ENCODE measurements at places on chromosomes 5 and 9.
A peak's percentile ranks its signal among the peaks of the same experiment; 100 is the strongest.

- no peaks in the 10 kb centered on the region for H3K27me3 ChIP-seq
- H3K36me3 ChIP-seq: peaks cover 43% of the 10 kb centered on the region
- H3K4me3 ChIP-seq: no peak overlapping the region
Measured at GRCh38 chr9:124381170-124381945, 33.9 kb downstream of the PSMB7 start.

- H3K4me3 ChIP-seq: no peak overlapping the region
- no peak overlapping the region for H3K27ac ChIP-seq
- peaks cover 3% of the 10 kb centered on the region for H3K36me3 ChIP-seq
- no peak for DNase-seq
- H3K4me1 ChIP-seq: no peaks in the 10 kb centered on the region
Measured at GRCh38 chr5:6907320-6907918, 194.2 kb downstream of the TENT4A start.

DNA sequence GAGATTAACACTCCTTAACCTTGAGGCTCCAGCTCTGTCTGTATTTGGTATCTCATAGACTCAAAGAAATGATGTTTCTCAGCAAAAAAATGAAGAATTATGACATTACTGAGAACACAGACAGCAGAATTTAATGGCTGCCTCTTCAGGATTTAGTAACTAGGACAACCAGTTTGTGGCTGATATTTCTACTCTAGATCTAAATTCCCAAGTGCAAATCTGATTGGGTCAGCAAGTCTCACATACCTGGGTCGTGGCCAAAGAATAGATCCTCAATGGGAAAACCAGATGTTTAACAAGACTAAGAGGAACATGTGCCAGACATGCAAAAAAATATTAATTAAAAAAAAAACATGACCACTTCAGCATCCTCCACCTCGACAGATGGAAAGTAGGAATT, 608.9 kb downstream of the DTWD2 start:
- no peaks in the 10 kb centered on the region for H3K36me3 ChIP-seq
- no peak overlapping the region for H3K4me3 ChIP-seq
- no peak for DNase-seq
- no peaks in the 10 kb centered on the region for H3K27me3 ChIP-seq
- no peaks in the 10 kb centered on the region for H3K4me1 ChIP-seq

DNA sequence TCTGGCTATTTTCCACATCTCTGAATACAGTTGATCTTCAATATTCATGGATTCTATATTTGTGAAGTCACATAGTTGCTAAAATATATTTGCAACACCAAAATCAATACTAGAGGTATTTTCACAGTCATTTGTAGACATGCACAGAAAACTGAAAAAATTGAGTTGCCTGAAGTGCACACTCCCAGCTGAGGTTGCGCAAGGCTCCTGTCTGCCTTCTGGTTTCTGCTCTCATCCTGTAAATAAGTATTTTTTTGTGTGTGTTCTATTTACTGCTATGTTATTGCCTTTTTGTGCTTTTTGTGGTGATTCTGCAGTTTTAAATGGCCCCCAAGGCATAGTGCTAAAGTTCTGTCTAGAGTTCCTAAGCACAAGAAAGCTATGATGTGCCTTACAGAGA, 371.1 kb upstream of the GRAMD2B start:
- H3K4me1 ChIP-seq: no peaks in the 10 kb centered on the region
- H3K36me3 ChIP-seq: no peaks in the 10 kb centered on the region
- no peak for DNase-seq

GRCh38 chr9:126144603-126145456, 181.8 kb upstream of the MVB12B start:
- H3K4me3 ChIP-seq: no peak overlapping the region
- peaks cover 4% of the 10 kb centered on the region for H3K4me1 ChIP-seq
- no peaks in the 10 kb centered on the region for H3K36me3 ChIP-seq
- DNase-seq: no peak
- no peak overlapping the region for H3K27ac ChIP-seq

DNA sequence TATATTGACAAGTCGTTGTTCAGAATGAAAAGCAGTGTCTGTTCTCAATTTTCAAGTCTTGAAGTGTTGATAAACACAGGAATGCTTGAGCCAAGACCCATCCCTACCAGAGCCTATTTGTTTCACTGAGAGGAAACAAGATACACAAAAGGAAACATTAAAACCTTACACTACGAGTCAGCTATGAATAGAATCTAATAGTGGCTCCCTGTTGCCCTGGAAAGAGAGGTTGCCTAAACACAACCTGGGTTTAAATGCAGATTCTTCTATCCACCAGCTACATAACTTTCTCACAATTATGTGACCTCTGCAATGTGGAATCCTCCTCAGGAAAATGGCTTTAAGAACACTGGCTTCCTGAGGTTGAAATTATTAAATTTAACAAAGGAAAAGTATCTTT, 29.1 kb upstream of the BNC2 start:
- no peak overlapping the region for H3K4me3 ChIP-seq
- no peaks in the 10 kb centered on the region for H3K36me3 ChIP-seq
- H3K4me1 ChIP-seq: no peaks in the 10 kb centered on the region
- DNase-seq: no peak
- no peaks in the 10 kb centered on the region for H3K27me3 ChIP-seq

- H3K27ac ChIP-seq: no peak overlapping the region
- H3K36me3 ChIP-seq: peaks cover 28% of the 10 kb centered on the region
- H3K4me3 ChIP-seq: no peak overlapping the region
- H3K4me1 ChIP-seq: peaks cover 14% of the 10 kb centered on the region
- no peak for DNase-seq
Measured at GRCh38 chr9:129451089-129451656, 169.7 kb downstream of the C9orf50 start.

- no peak overlapping the region for H3K4me3 ChIP-seq
- H3K27ac ChIP-seq: no peak overlapping the region
- H3K36me3 ChIP-seq: no peaks in the 10 kb centered on the region
Measured at GRCh38 chr5:42429694-42430093, 6.5 kb downstream of the GHR start.

- no peak overlapping the region for H3K27ac ChIP-seq
- peak overlapping the region; percentile 76 for H3K4me3 ChIP-seq
- H3K4me1 ChIP-seq: peaks cover 5% of the 10 kb centered on the region
- no peak for DNase-seq
- H3K36me3 ChIP-seq: no peaks in the 10 kb centered on the region
Measured at GRCh38 chr5:76819851-76820525, 1.2 kb downstream of the F2RL1 start.

GRCh38 chr9:35863583-35863982, 6.6 kb downstream of the OR13J1 start:
- no peak overlapping the region for H3K27ac ChIP-seq
- H3K4me1 ChIP-seq: peaks cover 10% of the 10 kb centered on the region
- peaks cover 55% of the 10 kb centered on the region for H3K27me3 ChIP-seq

GRCh38 chr5:143302341-143303045, 101.0 kb downstream of the NR3C1 start:
- no peak overlapping the region for H3K27ac ChIP-seq
- no peaks in the 10 kb centered on the region for H3K27me3 ChIP-seq
- H3K36me3 ChIP-seq: peaks cover 41% of the 10 kb centered on the region
- no peak overlapping the region for H3K4me3 ChIP-seq

GRCh38 chr5:159975462-159976019, 33.4 kb upstream of the TTC1 start:
- no peak overlapping the region for H3K4me3 ChIP-seq
- peaks cover 7% of the 10 kb centered on the region for H3K4me1 ChIP-seq
- no peak for DNase-seq

DNA sequence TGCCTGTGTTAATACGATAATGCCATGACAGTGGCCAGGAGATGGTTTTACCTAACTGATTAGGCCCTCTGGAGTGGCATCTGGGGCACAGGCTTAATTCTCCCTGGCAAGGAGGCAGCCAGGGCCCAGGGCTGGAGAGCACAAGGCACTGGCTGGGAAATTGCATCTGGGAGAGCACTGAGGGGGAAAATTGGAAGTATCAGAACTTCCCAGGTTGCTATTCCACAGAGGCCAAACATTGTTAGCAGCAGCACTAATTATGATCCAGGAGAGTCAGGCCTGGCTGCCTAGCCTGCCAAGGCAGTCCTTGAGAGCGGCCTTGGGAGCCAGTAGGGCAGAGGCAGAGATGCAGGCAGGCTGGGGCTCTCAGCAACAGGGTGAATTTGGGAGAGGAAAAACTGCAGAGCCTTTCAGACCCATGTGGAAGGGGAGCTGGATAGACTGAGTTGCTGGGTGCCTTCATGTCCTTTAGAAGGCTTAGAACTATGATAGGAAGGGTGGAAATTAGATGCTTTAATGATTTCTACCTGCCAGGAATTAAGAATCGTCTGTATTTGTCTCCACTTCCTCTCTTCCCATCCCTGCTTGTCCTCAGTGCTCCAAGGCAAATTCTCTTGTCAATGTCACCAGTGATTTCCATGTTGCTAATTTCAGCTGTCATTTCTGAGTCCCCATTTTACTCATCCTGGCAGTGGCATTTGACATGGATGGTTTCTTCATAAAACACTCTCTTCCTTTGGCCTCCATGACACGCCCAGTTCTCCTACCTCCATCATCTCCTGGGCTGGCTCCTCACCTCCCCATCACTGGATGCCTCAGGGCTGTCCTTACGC, 56.1 kb upstream of the HSPA9 start:
- DNase-seq: no peak
- no peak overlapping the region for H3K4me3 ChIP-seq
- peaks cover 6% of the 10 kb centered on the region for H3K4me1 ChIP-seq

- no peaks in the 10 kb centered on the region for H3K4me1 ChIP-seq
- no peaks in the 10 kb centered on the region for H3K27me3 ChIP-seq
- H3K4me3 ChIP-seq: no peak overlapping the region
- no peak for DNase-seq
- no peaks in the 10 kb centered on the region for H3K36me3 ChIP-seq
- no peak overlapping the region for H3K27ac ChIP-seq
Measured at GRCh38 chr9:118522093-118523028, 818.2 kb downstream of the TLR4 start.

DNA sequence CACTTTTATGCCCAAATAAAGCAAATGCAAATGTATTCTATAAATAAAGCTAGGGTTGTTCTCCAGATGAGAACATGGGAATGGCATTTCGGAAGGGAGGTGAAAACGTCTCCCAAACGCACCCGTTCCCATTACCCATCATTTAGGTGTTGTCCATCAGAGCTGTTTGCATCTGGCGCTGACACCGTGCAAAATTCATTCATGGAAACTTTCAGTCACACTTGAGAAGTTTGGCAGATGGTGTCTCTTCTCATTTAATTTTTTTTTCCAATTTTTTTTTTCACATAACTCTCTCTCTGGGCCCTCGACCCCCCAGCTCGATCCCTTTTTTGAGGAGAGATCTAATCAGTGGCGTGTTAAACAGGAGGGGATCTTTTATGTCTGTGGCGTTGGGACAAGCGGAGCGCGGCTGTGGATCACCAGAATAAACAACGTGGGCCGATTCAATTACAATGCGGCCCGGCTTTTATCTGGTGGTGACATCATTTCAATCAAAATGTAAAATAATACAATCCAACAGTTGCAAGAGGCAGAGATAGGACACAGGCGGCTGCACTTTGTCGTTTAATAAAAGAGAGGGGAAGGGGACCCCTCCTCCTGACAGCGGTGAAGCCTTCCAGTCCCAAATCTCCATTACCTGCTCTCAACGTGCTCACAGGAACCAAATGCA, 246.1 kb upstream of the IRX4 start:
- no peak for DNase-seq
- no peaks in the 10 kb centered on the region for H3K4me1 ChIP-seq
- H3K36me3 ChIP-seq: peaks cover 3% of the 10 kb centered on the region
- H3K4me3 ChIP-seq: no peak overlapping the region
- no peak overlapping the region for H3K27ac ChIP-seq

DNA sequence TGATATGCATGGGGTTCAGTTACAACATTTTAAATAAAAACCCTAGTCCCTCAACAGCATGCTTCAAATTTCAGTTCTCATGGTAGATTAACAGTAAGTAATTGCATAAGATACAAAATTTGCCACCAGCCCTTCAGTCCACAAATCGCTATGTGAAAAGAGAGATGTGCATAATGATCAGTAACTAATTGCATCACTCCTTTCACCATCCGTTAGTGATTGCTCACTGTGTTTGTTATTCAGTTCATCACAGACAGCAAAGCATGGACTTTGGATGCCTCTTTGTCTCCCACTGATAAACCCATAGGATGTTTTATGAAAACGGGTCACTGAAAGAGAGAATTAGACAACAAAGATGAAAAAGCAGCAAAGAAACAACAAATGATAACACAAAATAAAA, 103.2 kb downstream of the MCTP1 start:
- no peaks in the 10 kb centered on the region for H3K36me3 ChIP-seq
- no peak overlapping the region for H3K4me3 ChIP-seq
- H3K4me1 ChIP-seq: no peaks in the 10 kb centered on the region
- DNase-seq: no peak
- no peak overlapping the region for H3K27ac ChIP-seq

- peaks cover 5% of the 10 kb centered on the region for H3K4me1 ChIP-seq
- DNase-seq: no peak
- no peak overlapping the region for H3K27ac ChIP-seq
- peaks cover 18% of the 10 kb centered on the region for H3K27me3 ChIP-seq
Measured at GRCh38 chr9:132873403-132873802, 4.7 kb downstream of the AK8 start.

GRCh38 chr9:77605449-77606220, 42.5 kb downstream of the GNA14 start:
- H3K27me3 ChIP-seq: peaks cover 23% of the 10 kb centered on the region
- no peak overlapping the region for H3K4me3 ChIP-seq
- no peak overlapping the region for H3K27ac ChIP-seq
- no peak for DNase-seq
- H3K4me1 ChIP-seq: no peaks in the 10 kb centered on the region

DNA sequence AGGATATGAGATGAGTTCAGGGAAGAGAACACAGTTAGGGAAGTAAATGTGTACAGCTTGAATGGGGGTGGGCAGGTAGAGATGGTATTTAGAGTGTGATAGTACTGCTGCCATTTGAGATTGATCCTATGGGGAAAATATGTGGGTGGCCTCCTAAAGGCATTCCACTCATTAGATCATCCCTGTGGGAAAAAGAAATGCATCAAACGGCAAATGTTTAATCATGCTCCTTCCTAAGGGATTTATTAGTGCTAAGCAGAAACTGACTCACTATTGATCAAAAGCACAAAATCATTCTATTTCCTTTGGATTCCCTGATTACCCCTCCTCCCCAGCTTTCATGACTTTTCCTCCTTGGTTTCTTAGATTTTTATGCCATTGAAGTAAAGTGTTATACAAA, 36.4 kb upstream of the SMC5 start:
- H3K27ac ChIP-seq: no peak overlapping the region
- DNase-seq: no peak

GRCh38 chr5:26663500-26663899, 374.9 kb downstream of the CDH9 start:
- H3K27me3 ChIP-seq: no peaks in the 10 kb centered on the region
- DNase-seq: no peak
- no peak overlapping the region for H3K27ac ChIP-seq
- H3K36me3 ChIP-seq: no peaks in the 10 kb centered on the region

- no peak for DNase-seq
- no peaks in the 10 kb centered on the region for H3K36me3 ChIP-seq
- H3K4me1 ChIP-seq: no peaks in the 10 kb centered on the region
- no peak overlapping the region for H3K4me3 ChIP-seq
Measured at GRCh38 chr5:122182491-122182921, 53.2 kb downstream of the ZNF474 start.

GRCh38 chr5:1033606-1034420, 25.2 kb downstream of the NKD2 start:
- H3K27me3 ChIP-seq: peaks cover 12% of the 10 kb centered on the region
- no peak overlapping the region for H3K27ac ChIP-seq
- H3K4me3 ChIP-seq: no peak overlapping the region
- DNase-seq: no peak

- no peaks in the 10 kb centered on the region for H3K27me3 ChIP-seq
- H3K27ac ChIP-seq: no peak overlapping the region
- no peaks in the 10 kb centered on the region for H3K4me1 ChIP-seq
- no peak for DNase-seq
Measured at GRCh38 chr5:133006653-133007052, 19.7 kb downstream of the ZCCHC10 start.

Measured in effector memory CD8-positive, alpha-beta T cell (primary cell).